Activated naive CD8-positive, alpha-beta T cell treated with anti-CD3 and anti-CD28 coated beads, Interleukin-2, amount 50 U/mL, for 24 hours (primary cell): ENCODE measurements at places on chromosomes 16 and 17.

DNA sequence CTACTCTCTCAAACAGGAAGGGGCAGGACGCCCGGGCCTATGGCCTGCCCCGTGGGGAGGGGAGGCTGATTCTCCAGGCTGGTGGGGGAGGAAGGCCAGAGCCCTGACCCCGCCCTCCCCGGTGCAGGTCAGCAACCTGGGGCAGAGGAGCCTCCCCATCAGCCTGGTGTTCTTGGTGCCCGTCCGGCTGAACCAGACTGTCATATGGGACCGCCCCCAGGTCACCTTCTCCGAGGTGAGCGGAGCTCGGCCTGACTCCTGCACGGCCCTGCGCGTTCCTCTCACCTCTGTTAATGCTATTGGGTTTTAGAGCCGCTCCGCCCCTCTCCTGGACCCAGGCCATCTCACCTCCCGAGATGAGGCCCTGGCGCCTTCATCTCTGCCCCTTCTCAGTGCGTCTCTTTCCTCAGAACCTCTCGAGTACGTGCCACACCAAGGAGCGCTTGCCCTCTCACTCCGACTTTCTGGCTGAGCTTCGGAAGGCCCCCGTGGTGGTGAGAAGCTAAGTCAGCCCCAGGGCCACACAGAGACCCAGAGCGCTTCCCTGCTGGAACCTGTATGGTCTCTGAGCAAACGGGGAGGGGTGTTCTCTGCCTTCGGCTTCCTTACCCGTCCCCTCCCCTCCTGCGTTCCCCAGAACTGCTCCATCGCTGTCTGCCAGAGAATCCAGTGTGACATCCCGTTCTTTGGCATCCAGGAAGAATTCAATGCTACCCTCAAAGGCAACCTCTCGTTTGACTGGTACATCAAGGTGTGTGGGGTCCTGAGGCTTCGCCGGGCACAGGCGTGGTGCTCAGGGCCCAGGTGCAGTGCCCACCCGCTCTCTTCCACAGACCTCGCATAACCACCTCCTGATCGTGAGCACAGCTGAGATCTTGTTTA, 25.1 kb upstream of the ITGAX start:
- DNase-seq: no peak

- no peak for DNase-seq
Observed at GRCh38 chr16:66250686-66251431, 115.6 kb upstream of the CDH5 start.

- no peak for DNase-seq
Observed at GRCh38 chr17:45867171-45867570, 22.5 kb downstream of the SPPL2C start.

DNA sequence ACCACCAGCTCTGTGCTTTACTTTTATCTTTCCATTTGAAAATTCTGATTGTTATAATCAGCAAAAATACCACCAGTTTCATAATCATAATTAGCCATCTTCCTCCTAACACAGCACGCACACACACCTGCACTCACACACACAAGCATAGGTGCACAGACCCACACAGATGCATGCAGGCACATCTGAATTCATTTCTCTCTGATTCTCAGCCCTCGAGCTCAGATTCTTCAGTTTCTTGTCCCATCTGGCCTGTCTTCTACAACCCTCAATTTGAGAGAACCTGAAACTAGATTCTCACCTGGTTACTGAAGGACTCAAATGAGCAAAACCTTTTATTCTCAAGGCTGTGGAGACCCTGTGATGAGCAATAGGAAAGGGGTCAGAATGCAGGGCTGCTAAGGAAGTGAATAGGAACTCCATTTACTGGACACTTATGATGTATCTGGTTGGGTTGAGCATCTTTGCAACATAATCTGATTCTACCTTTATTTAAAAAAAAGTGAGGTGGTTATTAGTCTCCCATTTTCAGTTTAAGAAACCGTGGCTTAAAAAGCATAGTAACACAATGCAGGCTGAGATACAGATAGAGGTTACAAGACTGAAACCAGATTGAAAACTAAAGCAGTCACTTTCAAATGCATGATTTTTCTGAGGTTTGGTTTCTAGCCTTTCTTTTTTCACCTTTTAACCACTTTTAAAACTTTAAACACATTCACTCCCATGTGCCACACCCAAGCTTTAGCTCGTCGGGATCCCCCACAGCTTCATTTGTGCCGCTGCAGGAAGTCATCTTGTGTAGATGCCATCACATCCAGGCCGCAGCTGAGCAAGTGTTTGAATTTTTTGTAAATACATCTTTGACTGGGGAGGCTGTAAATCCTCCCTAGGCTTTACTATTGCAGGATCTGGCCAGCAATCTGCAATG, 9.4 kb downstream of the KRT33A start:
- DNase-seq: peak; percentile 22

GRCh38 chr17:45223539-45224528, 2.1 kb downstream of the FMNL1 start:
- peak; percentile 80 for DNase-seq

GRCh38 chr16:890716-891352, 80.0 kb downstream of the LMF1 start:
- DNase-seq: no peak

- DNase-seq: peak; percentile 39
Observed at GRCh38 chr17:44197980-44198720, 1.5 kb downstream of the ATXN7L3 start.

GRCh38 chr16:26139091-26139490, 447.3 kb downstream of the HS3ST4 start:
- DNase-seq: no peak

GRCh38 chr16:89332243-89332901, 114.9 kb downstream of the ZNF778 start:
- no peak for DNase-seq

DNA sequence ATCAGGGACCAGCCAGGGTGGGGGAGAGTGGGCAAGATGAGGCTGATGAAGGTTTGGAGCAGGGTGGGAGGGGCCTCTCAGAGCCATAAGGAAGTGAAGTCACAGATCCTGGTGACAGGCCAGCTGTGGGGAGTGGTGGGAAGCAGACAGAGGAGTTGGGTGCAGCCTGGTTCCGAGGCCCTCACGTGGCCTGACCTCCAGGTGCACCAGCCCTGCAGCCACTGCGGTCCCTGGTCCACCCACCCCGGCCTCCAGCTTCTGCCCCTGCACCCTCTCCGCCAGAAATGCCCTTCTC, 3.9 kb upstream of the ZFPM1 start:
- no peak for DNase-seq

GRCh38 chr16:78620291-78620690, 520.8 kb downstream of the WWOX start:
- no peak for DNase-seq

DNA sequence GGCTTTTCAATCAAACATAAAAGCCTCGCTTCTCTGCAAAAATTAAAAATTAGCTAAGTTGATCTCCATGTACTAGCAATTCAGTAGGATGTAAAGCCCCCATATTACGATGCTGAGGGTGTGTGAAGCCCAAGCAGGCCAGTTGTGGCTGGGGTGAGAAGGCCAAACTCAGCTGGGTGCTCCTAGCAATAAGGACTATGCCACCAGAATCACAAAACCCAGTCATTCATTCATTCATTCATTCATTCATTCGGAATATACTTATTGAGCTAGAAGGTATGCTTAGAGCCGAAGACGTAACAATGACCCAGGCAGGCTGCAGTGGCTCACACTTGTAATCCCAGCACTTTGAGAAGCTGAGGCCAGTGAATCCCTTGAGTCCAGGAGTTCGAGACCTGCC, 3.9 kb upstream of the CRYBA1 start:
- DNase-seq: no peak

GRCh38 chr16:88005181-88005581, 53.9 kb downstream of the BANP start:
- DNase-seq: no peak

GRCh38 chr16:84818989-84819643, 669 bp upstream of the CRISPLD2 start:
- no peak for DNase-seq

DNA sequence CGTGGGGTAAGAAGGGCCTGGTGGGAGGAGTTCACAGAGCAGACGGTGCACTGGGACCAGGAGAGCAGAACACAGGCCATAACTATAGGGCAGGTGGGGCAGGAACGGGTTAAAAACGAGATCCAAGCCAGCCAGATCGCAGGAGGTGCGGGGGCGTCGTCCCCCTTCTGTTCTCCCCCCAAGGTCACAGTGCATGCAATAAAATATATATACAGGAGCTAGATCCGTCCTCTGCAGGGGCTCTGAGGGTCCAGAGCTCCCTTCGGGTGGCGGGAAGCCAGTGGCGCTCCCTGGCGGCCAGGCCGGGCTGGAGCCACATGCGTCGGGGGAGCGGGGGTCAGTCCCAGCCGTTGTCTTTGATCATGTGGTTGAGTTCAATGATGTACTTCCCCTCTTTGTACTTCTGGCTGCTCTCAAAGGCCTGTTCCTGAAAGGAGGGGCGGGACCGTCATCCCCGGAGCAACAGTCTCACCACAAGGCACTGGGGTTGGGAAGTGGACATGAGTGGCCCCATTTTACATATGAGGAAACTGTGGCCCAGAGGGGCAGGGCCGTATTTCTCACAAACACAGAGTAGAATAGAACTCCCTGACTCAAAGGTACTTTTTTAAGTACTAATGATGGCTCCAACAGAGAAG, 768 bp upstream of the TBX6 start:
- peak; percentile 84 for DNase-seq

DNA sequence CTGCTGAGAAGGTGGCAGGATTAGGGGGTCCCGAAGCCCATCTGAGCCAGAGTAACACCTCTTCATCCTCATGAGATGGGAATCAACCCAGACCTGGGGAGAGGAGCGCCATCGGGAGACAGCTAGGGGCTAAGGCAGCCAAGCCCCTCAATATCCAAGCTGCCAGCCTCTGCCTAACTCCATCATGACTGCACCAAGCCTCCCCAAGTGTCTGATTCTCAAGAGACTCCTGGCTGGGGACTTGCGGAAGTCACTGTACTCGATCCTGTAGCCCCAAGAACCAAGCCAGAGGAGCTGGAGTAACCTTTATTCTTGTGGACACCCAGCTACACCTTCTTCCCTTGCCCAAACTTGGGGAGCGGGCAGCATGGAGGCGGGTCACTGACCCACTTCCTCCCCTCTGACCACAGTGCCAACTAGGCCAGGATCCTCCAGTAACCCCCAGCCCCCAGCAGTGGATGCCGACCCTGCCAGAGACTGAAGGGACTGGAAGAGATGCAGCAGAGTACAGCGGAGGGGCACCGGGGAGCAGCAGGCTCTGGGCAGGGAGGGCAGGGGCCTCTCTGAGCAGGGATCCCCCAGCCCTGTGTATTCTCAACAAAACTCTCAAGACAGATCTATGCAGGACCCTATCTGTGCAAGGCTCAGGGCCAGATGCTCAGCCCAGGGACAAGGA, 13.3 kb downstream of the HDAC5 start:
- DNase-seq: no peak

GRCh38 chr16:13957197-13958078, 37.5 kb downstream of the ERCC4 start:
- DNase-seq: peak; percentile 16
